CD4-positive, alpha-beta T cell treated with Interleukin-17A for 1 hour (primary cell): ENCODE measurements at places on chromosomes 4 and X.

DNA sequence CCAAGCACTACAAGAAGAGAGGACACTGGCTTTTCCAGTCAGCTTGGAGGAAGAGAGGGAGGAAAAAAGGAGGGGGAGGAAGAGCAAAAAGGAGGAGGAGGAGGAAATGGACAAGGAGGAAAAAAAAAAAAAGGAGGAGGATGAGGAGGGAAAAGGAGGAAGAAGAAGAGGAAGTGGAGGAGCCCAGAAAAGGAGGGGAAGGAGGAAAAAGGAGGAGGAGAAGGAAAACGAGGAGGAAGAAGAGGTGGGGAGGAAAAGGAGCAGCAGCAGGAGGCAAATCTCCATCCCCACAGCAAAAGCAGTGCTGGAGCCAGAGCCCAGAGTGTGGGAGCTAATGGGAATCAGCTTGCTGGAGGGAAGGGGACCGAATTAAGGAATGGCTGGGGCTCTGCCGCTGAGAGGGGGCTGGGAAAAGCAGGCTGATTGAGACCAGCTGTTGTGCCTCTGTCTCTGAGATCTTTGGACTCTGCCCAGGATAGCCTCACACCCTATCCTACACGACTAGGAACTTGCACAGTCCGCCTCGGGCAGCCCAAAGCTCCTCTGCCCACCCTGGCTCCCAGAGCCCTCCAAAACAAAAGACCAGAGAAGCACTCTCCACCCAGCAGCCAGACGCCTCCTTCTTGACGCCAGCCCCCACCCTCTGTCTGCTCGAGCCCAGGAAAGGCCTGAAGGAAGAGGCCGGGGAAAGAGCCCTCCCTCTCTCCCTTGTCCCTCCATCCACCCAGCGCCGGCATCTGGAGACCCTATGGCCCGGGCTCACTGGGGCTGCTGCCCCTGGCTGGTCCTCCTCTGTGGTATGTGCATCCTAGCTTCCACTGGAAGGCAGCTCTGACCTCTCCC lies at the start of gene XPNPEP2:
Gene XPNPEP2 (plus strand): TSS at position 514 of the 843 bp plus-strand sequence. CDS start 235 bp downstream, at position 749.
- no peak for DNase-seq

GRCh38 chr4:55763996-55764395 lies 55.6 kb upstream of the EXOC1L start:
- DNase-seq, result no peak

DNA sequence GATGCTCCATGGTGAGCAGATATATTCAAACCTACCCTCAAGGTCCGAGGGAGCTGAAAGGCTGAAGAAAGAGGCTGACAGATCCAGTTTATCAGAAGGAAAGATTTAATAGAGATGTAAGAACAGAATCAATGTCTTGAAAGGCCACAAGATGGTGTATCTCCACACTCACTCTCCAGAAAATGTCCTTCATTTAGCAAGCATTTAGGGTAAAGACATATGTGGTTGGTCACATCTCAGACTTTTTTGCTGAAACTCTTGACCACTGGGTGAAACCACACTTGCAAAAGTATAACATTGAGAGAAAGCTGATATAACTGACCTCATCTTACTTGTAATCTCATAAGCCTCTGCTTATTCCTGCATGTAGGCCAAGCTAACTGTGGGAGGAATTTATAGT lies 745.8 kb upstream of the GALNTL6 start:
- DNase-seq, result no peak

DNA sequence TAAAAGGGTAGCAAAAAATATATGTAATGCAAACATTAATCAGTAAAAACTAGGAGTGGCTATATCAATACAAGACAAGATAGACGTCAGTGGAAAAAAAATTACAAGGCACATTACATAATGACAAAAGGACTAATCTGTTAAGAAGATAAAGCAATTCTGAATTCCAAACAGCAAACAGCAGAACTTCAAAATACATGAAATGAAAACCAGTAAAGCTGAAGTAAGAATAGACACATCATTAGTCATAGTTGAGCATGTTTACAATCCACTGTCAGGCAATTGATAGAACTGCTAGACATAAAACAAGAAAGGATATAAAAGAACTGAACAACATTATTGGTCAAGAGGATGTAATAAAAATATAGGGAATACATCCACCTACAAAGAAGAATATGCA lies 12.2 kb downstream of the SULT1B1 start:
- no peak for DNase-seq

- DNase-seq, result no peak
Measured at GRCh38 chr4:101711590-101712260, 78.8 kb upstream of the BANK1 start.

DNA sequence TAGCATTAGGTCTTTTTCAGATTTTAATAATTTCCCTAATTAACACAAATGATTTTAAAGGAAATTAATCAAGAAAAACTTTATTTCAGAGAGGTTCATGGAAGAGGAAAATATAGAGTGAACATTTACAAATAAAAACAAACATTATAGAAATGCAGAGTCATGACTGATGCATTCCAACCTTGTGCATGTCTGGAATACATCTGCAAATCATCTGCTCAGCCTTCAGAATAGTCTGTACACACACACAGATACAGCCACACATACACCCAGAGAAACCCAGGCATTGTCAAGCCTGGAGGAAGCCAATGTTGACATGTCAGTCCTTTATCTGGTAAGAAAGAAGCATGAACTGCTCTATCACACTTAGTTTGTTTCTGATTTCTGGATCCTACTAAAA lies 61.3 kb upstream of the NFKB1 start:
- no peak for DNase-seq

DNA sequence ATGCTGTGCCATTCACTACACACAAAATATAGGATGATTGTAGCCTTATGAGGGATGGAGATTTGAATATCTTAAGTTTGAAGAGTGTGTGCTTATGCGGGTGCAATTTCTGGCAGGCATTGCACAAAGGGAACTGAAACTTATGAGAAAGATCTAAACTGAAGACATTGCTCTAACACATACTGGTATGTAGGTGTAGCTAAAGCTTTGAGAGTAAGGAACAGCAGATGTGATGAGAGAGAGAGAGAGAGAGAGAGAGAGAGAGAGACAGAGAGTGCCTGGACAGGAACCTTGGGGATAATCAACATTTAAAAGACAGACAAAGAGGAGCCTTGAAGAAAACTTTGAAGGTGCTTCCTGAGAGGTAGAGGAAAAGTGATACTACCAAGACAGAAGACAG lies 379.7 kb downstream of the SPRY1 start:
- DNase-seq, result no peak

DNA sequence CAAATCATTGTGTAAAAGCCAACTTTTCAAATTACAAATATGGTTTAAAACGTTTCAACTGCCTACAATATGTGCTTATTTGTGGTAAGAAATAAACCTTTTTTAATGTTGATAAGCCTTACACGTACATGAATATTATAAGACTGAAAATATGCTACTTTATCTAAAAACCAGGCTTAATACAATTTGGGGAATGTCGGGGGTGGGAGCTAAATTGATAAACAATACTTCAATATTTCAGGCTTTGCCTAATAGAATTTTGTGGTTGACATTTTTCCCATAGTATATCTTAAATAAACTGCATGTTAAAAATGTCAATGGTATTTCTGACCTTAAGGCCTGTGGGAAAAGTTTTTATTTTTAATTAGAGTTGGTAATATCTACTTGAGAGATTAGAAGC lies 69.8 kb upstream of the SLIT2 start:
- no peak for DNase-seq

DNA sequence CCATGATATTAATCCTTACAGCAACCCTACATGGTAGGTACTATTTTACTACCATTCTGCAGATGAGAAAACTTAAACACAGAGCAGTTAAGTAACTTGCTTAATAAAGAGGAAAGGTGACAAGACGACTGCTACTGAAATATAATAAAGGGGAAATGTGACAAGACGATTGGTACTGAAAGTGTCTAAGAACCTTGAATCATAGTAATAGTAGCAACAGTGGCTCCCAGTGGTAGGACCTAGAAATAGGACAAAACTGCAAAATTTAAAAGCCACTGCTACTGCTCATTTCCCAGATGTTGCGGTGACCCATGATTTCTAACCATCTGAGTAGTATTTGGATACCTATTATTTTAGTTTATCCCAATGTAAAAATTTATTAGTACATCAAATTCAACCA lies 89.5 kb downstream of the TASL start:
- no peak for DNase-seq

- DNase-seq, result no peak
Measured at GRCh38 chrX:38806875-38807621, 5.8 kb downstream of the MID1IP1 start.

DNA sequence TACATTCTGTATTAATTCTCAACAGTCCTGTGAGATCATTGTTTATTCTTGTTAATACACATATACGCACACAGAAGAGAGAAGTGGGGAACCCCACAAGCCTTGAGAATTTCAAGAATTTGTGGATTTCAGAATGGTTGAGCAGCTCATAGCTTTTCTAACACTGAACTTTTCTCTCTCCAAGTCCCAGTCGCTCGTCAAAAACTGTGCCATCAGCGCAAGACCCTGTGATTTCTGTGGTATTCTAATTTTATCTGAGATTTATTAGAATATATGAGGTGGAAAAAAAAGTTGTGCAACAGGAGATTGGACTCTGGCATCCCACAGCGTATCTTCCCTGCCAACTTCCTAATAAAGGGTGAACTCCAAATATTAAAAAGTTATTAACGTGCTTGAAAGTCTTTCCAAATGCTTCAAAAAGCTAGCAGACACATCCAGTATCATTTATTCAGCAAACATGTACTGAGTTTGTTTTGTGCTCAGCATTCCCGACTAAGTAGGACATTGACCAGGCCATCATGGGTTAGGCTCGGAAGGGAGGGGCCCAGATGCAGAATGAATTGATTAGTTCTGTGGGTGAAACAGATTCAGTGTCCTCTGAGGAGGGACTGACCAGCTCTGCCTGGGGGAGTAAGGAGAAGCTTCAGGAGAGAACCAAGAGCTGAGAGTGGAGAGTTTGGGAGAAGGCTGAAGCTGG lies 165.6 kb downstream of the CBR4 start:
- no peak for DNase-seq

GRCh38 chrX:5791721-5792120 lies 436.9 kb downstream of the NLGN4X start:
- DNase-seq, result no peak

DNA sequence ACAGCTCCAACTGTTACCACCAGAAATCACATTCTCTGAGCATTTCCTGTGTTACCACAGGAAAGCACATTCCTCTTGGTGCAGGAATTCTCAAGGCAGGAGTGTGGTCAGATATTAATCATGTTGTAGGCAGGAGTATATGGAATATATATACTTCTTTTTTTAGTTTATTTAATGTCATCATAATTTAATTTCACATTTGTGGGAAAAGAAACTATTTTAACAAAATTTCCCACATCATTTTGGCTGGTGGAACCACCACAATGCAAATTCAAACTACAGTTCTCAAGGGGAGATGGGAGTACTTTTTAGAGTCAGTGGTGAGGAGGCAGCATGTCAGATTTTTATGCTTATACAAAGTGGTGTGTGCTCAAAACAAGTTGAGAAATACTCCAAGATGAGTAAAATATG lies 139.0 kb downstream of the ATP10D start:
- DNase-seq, result no peak

DNA sequence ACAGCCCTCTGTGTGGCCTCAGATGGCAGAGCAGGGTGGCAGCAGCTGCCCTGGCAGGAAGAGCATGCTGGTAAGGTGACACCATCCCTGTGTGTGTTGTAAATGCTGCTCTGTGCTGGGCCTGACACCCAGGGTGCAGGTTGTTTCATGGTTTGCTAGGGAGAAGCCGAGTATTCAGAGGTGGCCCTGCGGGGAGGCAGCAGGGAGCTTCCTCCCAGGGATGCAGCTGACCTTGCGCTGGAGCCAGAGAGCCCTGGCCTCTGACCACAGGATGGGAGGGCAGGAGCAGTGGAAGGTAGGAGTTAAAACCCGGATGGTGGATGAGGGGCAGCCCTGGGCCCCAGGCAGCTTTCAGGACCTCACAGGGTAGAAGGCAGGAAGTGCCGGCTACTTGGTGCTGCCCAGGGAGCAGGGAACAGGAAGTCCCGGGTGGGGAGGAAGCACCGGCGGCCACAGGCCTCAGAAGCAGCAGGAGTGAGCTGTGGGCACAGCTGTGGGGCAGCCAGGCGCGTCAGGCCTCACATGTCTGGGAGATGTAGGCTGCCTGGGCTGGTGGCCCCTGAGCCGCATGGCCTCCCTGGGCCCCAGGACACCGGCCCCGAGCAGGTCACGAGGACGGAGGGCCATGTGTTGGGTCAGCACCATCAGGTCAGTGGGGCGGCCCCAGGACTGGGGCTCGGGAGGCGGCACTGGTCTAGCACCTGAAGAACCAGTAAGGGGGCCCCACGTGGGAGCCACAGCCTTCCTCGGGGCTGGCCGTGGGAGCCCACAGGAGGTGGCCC lies 19.1 kb downstream of the SH3BP2 start:
- DNase-seq, result peak; percentile 71

DNA sequence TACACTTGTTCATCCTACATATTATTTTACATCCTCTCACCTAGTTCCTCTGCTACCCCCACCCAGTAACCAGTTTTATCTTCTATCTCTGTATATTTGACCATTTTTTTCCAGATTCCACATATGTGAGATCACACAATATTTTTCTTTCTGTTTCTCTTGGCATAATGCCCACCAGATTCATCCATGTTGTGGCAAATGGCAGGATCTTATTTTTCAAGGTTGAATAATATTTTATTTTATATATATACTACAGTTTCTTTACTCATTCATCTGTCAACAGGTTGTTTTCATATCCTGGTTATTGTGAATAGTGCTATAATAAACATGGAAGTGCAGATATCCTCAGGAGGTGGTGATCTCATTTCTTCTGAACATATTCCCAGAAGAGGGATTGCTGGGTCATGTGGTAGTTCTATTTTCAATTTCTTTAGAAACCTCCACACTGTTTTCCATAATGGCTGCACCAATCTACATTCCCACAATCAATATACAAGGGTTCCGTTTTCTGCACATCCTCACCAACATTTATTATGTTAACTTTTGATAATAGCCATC lies 48.2 kb downstream of the THAP9 start:
- DNase-seq, result no peak

DNA sequence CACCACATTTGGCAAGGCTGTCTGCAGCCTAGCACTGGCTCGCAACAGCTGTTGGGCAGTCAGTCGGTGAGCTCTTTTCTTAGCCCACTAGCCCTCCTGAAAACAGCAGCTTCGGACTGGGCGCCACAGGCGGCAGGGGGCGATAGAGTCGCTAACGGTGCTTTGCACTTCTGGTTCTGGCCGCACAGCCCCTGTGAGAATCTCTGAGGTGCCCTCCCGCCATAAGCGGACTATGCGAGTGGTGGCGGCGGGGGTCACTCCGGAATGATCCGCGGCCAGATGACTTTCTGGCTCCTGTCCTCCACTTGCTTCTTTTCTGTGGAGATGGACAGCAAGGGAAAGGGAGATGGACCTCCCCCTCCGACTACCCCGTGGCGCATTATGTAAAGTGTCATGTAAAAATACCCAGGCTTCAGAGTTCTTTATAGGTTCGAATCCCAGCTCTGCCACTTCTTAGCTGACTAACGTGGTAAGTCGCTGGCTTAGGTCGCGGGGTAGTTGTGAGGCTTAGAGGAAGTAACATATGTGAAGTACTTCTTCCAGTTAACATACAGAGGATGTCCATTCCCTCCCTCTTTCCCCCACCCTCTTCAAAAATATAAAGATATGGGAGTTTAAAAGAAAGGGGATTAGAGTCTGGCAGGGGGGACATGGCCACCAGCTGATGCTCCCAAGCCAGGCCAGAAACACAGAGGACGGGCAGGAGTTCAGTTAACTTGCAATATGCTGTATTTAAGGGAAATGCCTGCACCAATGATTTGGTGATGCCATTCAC lies 11.0 kb downstream of the ARHGAP36 start:
- no peak for DNase-seq

GRCh38 chr4:38803833-38804653 lies 548 bp downstream of the TLR1 start:
- DNase-seq, result peak; percentile 25
